Transverse colon (tissue), 4 donors: ENCODE measurements at places on chromosomes 5 and 9. TPM values are rescaled to one million over a fixed set of nuclear protein-coding genes. Genes with fewer than 3 reads are reported as not detected.

DNA sequence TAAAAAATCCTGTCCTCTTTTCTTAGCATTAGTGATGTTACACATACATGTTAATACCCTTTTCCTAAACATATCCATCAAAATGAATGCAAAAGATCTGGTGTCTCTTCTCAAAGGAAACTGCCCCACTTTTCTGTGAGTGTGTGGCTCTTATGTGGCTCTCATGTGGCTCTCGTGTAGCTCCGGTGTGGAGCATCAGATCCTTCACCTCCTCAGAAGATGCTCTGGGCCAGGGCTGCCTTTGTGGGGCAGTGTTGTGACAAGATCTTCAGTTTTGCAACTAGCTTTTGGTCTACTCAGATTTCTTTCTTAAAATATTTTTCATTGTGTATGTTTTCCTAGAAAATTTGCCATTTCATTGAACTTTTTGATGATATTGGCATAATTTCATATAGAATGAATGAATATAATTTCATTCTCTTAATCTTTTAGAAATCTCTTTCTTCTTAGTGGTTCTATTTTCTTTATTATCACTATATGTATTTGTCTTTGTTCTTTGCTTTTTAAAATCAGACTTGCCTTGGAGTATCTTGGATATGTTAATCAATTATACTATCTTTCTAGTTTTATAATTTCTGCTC is 19.4 kb downstream of the GARNL3 start:
- H3K4me1 ChIP-seq, result no peaks in the 10 kb centered on the region
- peak; percentile 21 for DNase-seq
- no peak overlapping the region for H3K27ac ChIP-seq
- H3K27me3 ChIP-seq, result no peaks in the 10 kb centered on the region

DNA sequence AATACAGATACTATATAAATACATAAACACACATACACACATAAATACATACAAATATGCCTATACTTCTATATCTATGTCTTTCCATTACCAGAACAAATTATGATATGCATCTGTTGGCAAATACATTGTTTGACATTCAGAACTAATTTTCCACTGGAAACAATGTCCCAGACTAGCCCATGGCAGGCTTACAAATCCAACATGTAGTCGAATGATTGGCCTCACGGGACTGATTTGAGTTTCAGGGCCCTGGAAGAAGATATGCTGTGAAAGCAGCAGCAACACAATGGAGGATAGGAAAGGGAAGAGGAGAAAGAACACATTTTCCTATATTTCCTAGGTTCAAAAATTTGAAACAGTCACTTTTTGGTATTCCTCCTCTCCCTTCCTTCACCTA is 881.1 kb upstream of the DMAC1 start:
- H3K27ac ChIP-seq, result no peak overlapping the region
- no peaks in the 10 kb centered on the region for H3K27me3 ChIP-seq
- no peak for DNase-seq
- H3K36me3 ChIP-seq, result no peaks in the 10 kb centered on the region

DNA sequence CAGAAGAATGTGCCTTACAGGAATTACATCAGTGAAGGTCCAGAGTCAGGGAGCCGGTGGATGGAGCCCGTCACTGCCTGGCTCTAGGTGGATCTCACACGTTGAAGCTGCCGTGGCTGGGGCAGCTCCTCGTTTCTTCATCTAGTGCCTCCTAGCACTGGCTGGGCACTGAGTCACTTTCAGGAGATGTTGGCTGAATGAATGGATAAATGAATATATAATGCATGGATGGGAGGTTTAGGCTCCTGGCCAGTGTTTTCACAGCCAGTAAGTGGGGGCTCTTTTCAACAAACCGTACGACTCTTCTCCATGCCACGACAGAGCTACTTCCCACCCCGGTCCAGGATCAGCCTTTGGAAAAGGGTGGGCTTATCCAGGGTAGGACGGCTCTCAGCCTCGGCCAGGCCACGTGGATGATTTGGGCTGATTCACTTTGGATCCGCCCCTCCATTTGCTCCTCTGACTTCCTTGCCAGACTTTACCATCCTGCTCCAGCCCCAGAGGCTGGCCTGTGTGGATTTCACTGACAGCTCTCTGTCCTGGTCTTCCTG is 1.3 kb upstream of the SH3PXD2B start:
- H3K27ac ChIP-seq, result peak overlapping the region; percentile 94
- H3K27me3 ChIP-seq, result no peaks in the 10 kb centered on the region
- H3K36me3 ChIP-seq, result no peaks in the 10 kb centered on the region
- peak; percentile 9 for DNase-seq
- H3K4me1 ChIP-seq, result peaks cover 34% of the 10 kb centered on the region
- no peak overlapping the region for H3K4me3 ChIP-seq

DNA sequence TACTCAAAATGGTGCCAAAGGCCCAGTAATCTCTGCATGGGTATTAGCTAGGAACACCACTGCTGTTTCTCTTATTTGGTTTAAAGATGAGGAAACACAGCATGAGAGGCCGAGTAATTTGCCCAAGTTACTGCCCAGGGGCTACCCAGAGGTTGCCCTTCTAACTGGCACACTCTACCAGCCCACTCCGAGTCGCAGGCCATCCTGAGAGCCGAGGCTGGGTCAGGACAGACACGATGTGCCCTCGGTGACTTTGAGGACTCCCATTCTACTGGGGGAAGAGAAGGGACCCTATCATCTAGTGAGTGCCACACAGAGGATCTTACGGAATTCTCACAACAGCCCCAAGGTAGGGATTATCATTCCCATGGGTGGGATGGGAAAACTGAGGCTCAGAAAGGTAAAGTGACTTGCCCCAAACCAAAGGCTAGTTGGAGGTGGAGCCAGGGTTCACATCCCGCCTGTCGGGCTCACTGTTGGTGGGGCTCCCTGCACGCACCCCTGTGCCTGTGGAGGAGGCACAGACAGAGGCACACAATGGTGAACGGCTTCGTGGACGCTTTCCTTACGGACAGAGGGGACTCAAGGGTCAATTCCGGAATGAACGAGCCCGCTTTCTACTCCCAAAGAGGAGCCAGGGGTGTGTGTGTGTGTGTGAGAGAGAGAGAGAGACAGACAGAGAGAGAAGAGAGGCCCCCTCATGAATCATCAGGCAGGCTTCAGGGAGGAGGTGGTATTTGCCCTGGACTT is 225.0 kb downstream of the MELK start:
- H3K36me3 ChIP-seq, result no peaks in the 10 kb centered on the region
- no peak overlapping the region for H3K27ac ChIP-seq
- DNase-seq, result no peak
- no peak overlapping the region for H3K4me3 ChIP-seq
- no peaks in the 10 kb centered on the region for H3K27me3 ChIP-seq
- H3K4me1 ChIP-seq, result no peaks in the 10 kb centered on the region

DNA sequence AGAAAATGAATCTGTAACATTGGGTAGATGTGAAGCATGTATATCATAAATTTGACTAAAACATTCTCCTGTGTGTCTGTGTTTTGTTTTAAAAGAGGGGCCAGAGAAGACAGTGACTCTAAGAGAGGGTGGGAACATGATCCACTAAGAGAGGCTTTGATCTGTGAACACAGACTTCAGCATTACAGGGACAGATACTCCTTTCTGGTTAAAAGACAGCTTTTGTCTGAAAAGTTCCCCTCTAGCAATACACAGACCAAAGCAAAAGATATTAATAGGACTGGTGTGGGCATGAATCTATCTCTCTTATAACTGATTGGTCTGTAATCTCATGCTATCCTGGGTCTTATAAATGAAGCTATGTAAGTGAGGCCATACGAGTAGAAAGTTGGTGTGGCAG is 150.9 kb downstream of the NUDT12 start:
- no peak for DNase-seq
- no peak overlapping the region for H3K4me3 ChIP-seq
- no peaks in the 10 kb centered on the region for H3K27me3 ChIP-seq

MYMK gene
- total RNA-seq, result not detected

RAB3C gene
- total RNA-seq, result 0.20 TPM

ADAM19 gene
- total RNA-seq, result 28.1 TPM

SGTB gene
- total RNA-seq, result 0.37 TPM

STPG3 gene
- total RNA-seq, result not detected
